Kasumi-1 (cell line): ENCODE measurements at places on chromosomes 5 and 9.
A peak's percentile ranks its signal among the peaks of the same experiment; 100 is the strongest.

GRCh38 chr5:127962491-127962890 is 121.1 kb upstream of the SLC12A2 start:
- DNase-seq = no peak

DNA sequence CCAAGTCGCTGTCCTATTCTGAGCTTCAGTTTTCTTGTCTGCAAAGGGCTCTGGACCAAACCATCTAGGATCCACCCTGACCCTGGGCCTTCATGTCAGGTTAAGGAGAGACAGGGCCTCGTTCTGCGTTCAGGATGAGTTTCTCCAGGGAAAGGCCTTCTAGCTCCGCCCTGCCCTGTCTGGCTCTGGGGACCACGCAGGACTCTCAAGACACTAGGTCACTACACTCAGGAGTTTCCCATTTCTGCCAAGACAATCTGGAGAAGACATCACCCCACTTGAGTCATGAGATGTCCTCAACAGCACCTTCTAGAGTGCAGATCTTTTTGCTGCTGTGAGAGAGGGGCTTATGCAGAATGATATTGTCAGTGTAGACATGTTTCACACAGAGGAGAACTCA is 53.2 kb upstream of the KCNMB1 start:
- DNase-seq = no peak

DNA sequence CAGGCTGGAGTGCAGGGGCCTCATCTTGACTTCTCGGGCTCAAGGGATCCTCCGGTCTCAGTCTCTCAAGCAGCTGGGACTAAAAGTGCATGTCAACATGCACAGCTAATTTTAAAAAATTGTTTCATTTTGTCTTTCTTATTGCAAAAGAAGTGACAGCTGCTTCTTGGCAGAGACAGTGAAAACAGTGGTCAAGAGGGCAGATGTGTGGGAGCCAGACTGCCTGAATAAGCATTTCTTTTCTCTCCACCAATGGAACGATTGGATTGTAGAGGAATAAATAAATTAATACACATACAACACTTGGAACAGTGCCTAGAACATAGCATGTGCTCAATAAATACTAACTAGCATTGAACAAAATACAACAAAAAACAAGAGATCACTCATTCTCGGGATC is 27.4 kb upstream of the KIF4B start:
- DNase-seq = no peak

DNA sequence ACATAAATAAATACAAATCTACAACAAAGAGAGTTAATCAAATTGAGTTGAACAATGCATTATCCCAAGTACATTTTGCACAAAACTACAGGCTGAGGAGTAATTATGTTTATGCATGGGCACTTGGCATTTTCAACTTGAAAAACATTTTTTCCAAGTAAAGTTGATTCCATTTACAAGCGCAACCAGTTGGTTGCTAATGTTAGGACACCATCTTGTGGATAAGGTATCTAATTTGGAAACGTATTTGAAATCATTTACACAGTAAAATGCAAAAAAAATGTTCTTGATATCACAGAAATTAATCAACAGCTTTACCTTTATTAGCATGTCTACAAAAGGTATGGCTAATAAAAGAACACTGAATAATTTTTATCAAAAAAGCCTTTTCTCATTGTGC is 18.8 kb downstream of the FTMT start:
- peak; percentile 5 for DNase-seq

- DNase-seq = no peak
These were observed 192.6 kb upstream of the PRDM9 start for GRCh38 chr5:23314827-23315226.

DNA sequence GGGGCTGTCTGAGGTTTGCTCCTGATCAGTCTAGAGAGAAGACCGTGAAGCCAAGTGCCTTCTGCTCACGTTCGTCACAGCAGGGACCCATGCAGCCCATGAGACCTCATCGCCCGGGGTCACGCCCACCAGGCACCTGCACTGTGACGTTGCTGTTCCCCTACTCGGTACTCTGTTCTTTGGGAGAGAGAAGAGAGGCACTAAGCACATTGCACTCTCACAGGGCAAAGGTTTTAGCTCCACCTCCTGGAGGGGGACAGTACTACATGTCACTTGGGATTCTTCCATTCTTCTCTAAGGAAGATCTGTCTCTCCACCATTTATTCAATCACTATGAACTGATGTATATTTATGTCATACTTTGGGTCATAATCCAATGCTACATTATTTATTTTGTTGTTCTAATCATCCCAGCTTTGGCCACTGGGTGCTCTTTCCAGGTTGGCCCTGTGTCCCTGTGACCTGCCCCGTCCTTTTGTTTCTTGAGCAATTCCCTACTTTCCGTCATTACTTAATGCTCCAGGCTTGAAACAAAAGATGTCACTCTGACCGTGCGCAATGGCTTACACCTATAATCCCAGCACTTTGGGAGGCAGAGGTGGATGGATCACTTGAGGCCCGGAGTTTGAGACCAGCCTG is 31.4 kb upstream of the BRD3 start:
- DNase-seq = peak; percentile 89

- no peak for DNase-seq
These were observed 43.4 kb downstream of the DUSP1 start for GRCh38 chr5:172727551-172727950.

GRCh38 chr5:174668349-174668748 is 56.0 kb upstream of the MSX2 start:
- DNase-seq = no peak

DNA sequence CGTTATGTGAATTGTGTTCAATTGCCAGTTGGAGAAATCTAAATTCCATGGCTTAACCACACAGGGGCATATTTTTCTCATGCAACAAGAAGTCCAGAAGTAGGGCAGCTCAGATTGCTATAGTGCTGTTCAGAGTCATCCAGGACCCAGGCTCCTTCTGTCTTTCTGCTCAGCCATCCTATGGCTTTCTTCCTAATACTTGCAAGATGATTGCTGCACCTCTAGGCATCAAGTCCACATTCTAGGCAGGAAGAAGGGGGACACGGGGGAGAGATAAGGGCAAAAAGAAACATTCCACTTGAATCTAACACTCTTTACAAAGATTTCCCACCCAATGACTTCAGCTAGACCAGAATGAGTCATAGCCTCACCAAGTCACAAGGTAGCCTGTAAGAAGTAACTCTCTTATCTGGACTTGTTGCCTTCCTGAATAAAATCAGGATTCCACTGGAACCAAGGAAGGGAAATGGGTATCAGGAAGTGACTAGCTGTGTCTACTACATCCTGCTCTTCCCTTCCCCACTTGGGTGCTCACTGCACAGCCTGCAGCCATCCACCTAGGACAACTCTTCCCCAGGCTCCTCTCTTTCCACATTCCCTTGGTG is 5.3 kb downstream of the ERAP2 start:
- no peak for DNase-seq

DNA sequence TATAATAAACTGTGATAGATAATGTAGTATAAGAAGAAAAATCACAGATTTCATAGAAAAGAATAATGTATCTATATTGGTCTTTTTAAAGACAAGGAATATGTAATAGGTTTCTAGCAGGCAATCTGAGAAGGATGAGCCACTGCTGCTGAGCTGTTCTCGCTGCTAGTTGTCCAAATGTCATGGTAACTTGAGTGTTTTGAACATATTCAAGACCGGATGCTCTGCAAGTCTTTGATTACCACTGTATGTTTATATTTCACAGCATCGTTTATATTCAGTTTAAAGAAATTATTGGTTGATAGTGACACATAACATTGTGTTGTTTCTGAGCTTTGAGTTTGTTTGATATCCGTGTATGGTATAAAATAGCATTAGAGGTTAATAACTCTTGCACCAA is 9.6 kb downstream of the C5orf47 start:
- DNase-seq = no peak

DNA sequence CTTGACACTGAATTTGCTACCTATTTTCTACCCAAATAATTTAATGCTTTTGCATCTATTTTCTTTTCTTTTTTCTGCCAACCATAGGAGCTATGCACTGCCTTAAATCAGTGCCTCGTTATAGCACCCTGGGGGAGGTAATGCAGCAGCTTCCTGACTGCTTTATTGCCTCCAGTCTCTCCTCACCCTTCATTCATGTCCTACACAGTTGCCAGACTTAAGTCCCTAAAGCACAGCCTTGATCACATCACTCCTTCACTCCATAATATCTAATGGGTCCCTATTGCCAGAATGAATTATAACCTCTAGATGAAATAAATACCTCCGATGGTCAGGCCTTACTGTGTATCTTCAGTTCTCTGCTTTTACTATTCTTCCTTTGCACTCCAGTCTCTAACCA is 211.2 kb upstream of the GLRA1 start:
- no peak for DNase-seq

GRCh38 chr9:8679371-8679822 is 879.8 kb upstream of the DMAC1 start:
- no peak for DNase-seq

- no peak for DNase-seq
These were observed 79.5 kb upstream of the ROR2 start for GRCh38 chr9:92029553-92029952.

DNA sequence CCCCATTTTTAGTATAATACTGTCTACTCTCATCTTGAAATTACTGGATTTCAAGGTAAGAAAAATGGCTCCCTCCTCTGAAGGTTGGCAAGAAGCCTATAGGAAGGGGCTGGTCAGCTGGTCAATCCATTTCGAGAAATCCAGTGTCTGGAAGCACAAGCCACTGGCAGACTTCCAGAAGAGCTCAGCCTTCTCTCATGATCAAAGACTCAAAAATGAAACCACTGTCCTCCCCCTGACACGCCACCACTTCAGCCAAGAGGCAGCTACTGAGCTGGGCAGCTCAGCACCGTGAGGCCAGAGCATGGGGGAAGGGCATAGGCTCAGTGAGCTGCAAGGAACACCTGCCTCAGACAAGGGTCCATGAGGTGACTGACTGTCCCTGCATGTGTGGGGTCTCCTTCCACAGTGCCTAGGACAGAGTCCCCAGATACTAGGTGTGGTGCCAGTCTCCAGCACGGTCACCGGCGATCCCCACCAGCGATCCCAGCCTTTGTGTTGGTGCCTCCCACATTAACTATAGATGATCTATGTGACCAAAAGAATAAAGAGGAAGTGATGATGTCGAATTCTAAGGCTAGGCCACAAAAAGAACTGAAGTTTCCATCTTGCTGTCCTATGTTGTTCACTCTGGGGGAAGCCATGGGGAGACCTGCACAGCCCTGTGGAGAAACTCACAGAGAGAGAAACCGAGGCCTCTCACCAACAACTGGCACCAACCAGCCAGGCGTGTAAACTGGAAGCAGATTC is 100.1 kb upstream of the LRRTM2 start:
- DNase-seq = peak; percentile 31

GRCh38 chr5:77863181-77863580 is 87.0 kb upstream of the TBCA start:
- DNase-seq = no peak

- DNase-seq = no peak
These were observed 1.6 kb downstream of the CFAP95 start for GRCh38 chr9:69822116-69822750.

DNA sequence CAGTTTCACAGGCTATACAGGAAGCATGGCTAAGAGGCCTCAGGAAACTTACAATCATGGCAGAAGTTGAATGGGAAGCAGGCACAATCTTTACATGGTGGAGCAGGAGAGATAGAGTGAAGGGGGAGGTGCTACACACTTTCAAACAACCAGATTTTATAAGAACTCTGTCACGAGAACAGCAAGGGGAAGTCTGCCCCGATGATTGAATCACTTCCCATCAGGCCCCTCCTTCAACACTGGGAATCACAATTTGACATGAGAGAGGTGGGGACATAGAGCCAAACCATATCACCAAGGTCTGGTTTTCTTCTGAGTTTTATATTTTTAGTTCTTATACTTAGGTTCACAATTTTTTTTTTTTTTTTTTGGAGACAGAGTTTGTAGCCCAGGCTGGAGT is 16.1 kb downstream of the ZCCHC9 start:
- DNase-seq = no peak

DNA sequence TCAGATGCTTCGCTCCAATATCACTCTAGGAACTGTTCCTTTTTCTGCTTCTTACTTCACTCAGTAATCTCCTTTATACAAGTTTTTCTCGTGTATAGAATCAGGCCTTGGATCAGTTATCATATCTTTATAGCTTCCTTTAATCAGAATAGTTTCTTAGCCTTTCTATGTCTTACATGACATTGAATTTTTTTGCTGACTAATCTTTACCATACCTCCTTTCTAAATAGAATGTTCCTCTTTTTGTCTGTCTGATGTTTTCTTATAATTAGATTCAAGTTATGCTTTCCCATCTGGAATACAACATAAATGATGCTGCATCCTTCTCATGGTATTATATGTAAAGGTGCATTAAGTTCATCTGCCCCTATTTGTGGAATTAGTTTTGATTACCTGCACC is 40.2 kb upstream of the TYRP1 start:
- no peak for DNase-seq

- peak; percentile 84 for DNase-seq
These were observed 85.3 kb upstream of the ADRB2 start for GRCh38 chr5:148740966-148741742.

DNA sequence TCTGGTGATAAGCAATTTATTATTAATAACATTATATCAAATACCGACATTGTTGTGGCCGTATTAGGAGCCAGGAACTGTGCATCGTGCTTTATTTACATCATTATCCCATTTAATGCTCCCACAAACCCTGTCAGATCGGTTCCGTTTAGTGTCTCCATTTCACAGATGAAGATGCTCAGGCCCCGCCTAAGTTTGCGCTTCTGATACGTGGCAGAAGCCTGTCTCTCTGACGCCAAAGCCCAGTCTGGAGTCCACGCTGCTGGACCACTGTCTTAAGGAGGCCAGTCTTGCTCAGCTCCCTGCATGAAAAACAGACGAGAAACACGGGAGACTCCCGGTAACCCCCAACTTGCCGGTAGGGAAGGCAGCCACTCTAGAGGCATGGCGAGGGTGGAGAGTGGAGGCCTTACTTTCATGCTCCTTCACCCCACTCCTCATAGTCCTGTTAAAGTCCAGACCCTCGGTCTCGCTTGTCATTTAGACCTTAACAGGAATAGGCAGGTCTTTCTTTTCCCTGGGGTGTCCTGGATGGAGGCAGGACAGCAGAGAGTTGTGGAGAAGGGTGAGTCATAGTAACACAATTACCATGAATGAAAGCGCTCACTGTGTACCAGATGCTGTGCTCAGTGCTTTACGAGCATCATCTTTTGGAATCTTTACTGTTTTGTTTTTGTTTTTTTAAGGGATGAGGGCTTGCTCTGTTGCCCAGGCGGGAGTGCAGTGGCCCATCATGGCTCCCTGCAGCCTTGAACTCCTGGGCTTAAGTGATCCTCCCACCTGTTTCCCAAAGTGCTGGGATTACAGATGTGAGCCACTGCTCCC is 872 bp downstream of the TXNDC15 start:
- peak; percentile 29 for DNase-seq

DNA sequence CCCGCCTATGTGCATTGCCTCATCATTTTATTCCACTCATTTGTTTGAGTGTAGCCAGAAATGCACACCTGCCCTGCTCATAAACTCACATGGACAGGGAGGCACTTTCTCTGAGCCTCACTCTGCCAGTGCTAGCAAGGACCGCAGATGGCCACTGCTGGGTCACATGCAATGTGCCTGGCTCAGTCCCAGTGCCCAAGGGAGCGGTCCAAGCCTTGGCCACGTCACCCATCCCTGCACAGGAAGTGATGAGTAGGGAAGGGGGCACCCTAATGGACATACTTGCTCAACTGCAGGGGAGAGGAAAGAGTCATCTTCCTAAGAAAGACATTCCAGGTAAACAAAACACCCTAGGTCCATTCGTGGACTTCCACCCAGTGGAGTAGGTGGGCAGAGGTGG is 630.9 kb downstream of the IRX1 start:
- DNase-seq = no peak

GRCh38 chr9:122904466-122904822 is 715 bp downstream of the RC3H2 start:
- DNase-seq = no peak
